ENCODE measurements at places on chromosomes 16 and 17.

- DNase-seq = no peak
These were observed 45.9 kb downstream of the AXIN2 start for GRCh38 chr17:65515512-65515911.

- DNase-seq = no peak
These were observed 107.6 kb downstream of the SPACA3 start for GRCh38 chr17:33099252-33099651.

GRCh38 chr17:57612202-57613071, 132.7 kb downstream of the CCDC182 start:
- no peak for DNase-seq

- DNase-seq = no peak
These were observed 18.9 kb upstream of the MYH10 start for GRCh38 chr17:8649157-8650118.

DNA sequence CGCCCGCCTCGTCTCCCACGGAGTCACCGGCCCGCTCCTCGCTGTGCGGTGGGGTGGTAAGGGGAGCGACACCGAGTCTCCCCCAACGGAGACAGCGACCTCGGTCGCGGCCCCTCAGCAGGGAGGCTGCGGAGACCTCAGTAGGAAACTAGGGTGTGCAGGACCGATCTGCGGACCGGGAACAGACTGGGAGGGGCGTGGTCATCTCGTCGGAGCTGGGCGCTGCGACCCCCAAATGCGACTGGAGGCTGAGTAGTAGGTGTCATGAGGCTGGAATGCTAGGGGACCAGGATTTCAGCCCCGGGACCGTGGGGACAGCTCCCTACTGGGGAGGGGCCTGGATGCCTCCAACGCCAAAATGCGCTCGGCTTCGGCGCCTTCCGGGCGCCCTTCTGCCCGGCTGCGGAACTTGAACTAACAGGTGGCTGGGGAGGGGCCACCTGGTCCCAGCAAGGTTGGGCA, 1.3 kb downstream of the CACNG4 start:
- peak; percentile 41 for DNase-seq

DNA sequence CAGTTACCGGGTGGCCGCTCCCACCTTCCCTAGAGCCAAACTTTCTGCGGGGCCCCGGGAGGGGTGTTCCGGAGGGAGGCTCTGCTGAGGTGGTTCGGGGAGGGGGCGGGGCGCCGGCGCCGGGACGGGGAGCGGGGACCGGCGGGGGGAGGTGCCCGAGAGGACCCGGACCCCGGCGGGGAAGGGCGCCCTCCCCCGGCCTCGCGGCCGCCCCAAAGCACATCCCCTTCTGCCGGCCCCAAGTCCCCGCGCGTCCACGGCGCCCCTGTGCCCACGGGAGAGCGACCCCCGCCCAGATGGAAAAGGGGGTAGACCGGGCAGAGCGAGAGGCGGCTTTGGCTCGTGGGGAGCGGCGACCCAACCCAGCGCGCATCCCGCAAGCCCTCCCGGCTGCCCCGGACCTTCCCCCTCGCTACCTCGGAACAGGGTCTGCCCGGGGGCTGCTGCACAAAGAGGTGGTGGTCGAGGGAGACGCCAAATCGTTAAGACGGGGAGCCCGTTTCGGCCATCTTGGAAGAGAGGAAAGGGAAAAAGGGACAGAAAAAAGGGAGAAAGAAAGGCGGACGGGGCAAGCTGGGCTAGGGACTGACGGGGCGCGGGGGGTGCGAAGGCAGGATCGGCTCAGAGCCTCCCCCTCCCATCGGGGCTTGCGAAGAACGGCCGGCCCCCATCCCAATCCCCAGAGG, 530 bp downstream of the PCGF2 start:
- peak; percentile 50 for DNase-seq

DNA sequence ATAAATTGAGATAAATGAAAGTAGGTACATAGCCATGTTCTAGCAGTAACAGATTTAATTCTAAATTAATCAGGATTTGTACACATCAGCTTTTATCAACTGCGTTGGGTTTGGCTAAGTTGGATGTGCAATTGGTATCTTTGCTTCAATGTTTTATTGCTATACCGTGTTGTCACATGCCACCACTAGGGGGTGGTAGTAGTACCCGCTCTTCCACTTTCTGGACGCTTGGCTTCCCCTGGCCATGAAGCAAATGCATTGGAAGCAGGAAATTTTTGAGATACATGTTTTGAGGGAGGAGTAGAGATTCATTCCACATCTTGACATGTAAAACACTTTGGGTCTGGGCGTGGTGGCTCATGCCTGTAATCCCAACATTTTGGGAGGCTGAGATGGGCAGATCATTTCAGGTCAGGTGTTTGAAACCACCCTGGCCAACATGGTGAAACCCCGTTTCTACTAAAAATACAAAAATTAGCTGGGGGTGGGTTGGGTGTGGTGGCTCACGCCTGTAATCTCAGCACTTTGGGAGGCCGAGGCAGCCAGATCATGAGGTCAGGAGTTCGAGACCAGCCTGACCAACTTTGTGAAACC, 58.6 kb downstream of the EMP2 start:
- DNase-seq = peak; percentile 55
